ENCODE measurements at places on chromosomes 1 and 21. TPM values are rescaled to one million over a fixed set of nuclear protein-coding genes. Genes with fewer than 3 reads are reported as not detected.

GRCh38 chr1:24027838-24028468, 47.8 kb upstream of the SRSF10 start:
- DNase-seq, result peak; percentile 57

- DNase-seq, result peak; percentile 21
Observed at GRCh38 chr1:40936931-40937339, 42.6 kb upstream of the CTPS1 start.

GRCh38 chr1:231032963-231033362, 7.1 kb downstream of the FAM89A start:
- DNase-seq, result no peak

ALX3 gene
- total RNA-seq, result 0.81 TPM
